ENCODE measurements at places on chromosomes 1 and 21.

DNA sequence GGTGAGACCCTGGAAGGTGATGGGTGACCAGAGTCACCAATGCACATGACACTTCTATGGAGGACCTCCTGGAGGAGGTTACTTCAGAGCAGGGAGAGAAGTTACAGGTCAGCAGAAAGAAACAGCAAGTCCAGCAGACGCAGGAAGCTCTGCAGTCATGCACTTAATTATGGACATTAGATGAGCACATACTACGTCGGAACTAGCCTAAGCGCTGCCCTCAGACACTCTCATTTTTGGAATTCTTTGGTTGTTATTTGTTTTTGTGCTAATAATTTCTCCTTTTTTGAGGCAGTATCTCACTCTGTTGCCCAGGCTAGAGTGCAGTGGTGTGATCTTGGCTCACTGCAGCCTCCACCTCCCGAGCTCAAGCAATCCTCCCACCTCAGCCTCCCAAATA is 93.3 kb upstream of the IFFO2 start:
- DNase-seq: no peak

DNA sequence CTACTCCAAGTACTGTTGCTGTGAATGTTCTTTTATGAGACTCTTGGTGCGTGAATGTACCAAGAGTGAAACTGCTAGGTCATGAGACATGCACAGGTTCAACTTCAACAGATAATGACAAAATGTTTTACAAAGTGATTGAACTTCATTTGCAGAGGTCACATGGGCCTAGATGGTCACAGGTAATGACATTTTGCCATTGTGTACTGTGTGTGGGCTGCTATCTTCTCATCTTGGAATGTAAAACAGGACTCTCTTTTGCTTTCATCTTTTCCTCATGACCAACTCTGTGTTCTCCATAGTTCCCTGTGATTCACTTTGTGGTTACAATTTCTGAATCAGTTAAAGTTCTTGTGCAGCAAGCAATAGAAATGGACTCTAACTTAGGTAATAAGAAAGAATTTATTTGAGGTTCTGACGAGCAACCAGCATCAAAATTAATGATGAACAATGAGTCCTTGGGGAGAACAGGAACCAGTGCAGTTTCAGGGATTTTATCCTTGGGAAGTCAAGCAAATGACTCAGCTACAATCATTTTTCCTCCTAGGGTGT is 16.2 kb upstream of the TSNAX start:
- no peak for DNase-seq

DNA sequence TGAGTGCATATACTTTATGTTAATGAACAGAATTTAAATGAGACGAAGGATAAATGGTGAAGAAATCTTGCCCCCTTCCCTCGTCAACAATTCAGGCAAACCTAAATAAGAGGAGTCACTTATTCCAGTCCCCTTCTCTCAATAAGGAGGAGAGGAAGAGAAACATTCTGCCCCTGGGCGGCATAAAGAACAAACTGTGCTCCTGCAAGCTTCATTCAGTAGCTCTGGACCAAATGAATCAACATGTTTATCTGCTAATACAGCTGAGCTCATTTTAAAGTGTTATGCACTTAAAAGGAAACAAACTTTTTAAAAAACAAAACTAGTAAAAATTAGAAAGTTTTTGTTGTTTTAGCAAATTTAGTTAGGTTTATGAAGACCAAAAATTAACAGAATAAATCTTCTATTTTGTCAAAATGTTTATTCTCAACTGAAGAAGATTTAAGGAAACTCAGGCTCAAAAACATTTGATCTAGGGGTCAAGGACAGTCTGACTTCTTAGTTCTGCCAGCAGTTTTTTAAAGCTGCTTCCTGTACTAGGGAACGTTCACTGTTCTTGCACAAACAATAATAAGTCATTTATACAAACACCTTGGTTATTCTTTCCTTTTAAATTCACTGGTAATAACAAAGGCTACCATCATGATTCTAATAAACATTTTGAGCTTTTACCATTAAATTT is 58.3 kb downstream of the AKT3 start:
- DNase-seq: no peak

DNA sequence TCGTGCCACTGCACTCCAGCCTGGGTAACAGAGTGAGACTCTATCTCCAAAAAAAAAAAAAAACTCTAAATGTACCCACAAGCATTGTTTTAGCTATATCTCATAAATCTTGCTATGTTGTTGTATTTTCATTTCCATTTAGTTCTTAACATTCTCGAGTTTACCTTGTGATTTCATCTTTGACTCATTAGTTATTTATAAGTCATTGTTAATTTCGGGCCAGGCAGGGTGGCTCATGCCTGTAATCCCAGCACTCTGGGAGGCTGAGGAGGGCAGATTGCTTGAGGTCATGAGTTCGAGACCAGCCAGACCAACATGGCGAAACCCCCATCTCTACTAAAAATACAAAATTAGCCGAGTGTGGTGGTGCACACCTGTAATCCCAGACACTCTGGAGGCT is 11.7 kb downstream of the HES2 start:
- no peak for DNase-seq
